ENCODE measurements at places on chromosomes 2 and 18. TPM values are rescaled to one million over a fixed set of nuclear protein-coding genes. Genes with fewer than 3 reads are reported as not detected.
A peak's percentile ranks its signal among the peaks of the same experiment; 100 is the strongest.

The CHPF gene
- total RNA-seq, result 135 TPM

The DAPL1 gene
- total RNA-seq, result not detected

The TWIST2 gene
- 126 TPM for total RNA-seq

The SPEG gene
- total RNA-seq, result 85.7 TPM

The ABCB11 gene
- not detected for total RNA-seq

The RAB17 gene
- total RNA-seq, result 0.31 TPM

The CFAP65 gene
- total RNA-seq, result not detected

The VWC2L gene
- not detected for total RNA-seq

The GULP1 gene
- total RNA-seq, result 34.2 TPM

The IKZF2 gene
- total RNA-seq, result 7.4 TPM

The TXNDC2 gene
- not detected for total RNA-seq

DNA sequence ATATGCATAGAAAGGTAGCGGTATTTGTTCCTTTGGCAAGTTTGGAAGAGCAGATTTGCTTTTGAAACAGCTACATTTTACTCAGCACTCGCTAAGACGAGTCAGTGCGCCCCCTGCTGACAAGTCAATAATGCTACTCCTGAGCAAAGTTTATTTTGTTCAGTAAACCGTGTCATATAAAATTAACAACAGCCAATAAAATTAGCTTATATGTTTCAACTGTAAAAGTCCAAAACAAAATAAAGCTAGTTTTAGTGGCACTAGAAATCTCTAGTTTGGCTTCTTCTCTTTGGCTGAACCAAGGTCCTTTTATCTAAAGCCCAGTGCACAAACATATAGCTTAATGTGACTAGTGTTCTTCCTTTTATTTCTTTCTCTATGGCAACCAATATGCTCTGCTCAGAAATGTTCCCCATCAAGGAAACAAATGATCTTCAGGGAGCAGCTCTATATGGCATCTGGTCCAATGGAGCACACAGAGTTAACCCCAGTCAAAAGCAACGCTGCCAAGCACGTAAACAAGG is 4.2 kb upstream of the POU3F3 start:
- H3K36me3 ChIP-seq, result peaks cover 8% of the 10 kb centered on the region
- H3K4me3 ChIP-seq, result no peak overlapping the region

DNA sequence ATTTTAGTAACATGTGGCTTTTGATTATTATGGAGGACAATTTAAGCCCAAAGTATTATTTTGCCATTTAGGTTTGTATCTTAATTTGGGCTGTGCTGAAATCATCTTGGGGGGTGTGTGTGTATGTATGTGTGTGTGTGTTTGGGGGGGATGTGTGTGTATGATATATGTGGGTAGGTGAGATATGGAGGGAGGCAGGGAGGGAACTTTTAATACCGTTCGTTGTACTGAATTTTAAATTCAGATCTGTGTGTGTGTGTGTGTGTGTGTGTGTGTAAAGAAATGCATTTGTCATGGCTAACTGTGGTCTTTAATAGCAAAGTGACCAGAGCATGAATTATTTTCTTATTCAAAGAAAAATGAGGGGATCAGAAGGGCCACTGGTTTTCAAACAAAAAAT is 113.7 kb downstream of the LTBP1 start:
- H3K27ac ChIP-seq, result peak overlapping the region; percentile 4
- peaks cover 17% of the 10 kb centered on the region for H3K36me3 ChIP-seq
- H3K4me1 ChIP-seq, result peaks cover 49% of the 10 kb centered on the region
- H3K4me3 ChIP-seq, result no peak overlapping the region

GRCh38 chr2:201403880-201404279 is 46.7 kb upstream of the FLACC1 start:
- peaks cover 13% of the 10 kb centered on the region for H3K36me3 ChIP-seq
- peak; percentile 26 for DNase-seq
- H3K4me1 ChIP-seq, result peaks cover 55% of the 10 kb centered on the region
- H3K27ac ChIP-seq, result peak overlapping the region; percentile 4
- no peak overlapping the region for H3K4me3 ChIP-seq

DNA sequence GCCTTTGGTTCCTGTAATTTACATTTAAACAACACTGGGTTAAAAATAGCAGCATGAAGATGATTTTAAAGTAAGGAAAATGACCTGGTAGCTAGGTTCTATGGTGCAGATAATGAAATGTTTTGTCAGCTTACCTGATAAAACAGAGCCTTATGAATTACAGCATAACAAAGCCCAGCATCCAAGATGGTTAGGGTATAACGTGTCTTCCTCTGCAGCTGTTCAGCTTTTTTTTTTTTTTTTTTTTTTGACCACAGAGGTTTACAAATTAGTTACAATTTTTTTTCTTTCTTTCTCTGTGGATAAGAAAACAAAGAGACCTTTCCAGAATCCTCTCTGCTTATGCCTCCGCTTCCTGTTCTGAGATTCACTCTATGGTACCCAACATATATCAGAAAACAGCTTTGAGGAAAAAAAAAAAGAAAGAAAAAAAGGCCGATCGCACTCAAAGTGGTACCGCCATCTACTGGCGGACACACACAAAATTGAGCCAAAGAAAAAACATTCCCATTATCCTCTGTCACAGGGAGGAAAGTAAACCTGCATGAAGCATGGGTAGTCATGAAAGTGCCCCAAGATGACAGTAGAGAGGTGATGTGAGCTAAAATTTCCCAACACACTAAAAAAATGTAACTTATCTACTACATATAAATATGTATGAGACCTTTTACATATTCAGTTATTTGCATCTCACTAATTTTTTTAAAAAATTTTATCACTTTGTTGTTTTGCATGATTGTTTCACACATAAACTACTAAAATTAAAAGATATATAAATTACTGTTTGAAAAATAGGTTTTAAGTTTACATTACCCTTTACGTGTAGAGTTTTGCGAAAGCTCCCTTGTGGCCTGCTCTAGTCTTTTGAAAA is at the start of gene SCN3A:
SCN3A (minus strand) TSS at position 362 of the 871 bp plus-strand sequence. CDS start 27,656 bp downstream, outside the sequence.
- peak within 1 kb of the TSS; percentile 23 for H3K4me3 ChIP-seq
- H3K27ac ChIP-seq, result no peak within 1 kb of the TSS
- H3K4me1 ChIP-seq, result no peaks in the 10 kb centered on the region
- peak; percentile 47 for DNase-seq
- H3K27me3 ChIP-seq, result peaks cover 8% of the 10 kb centered on the region
- no peaks in the 10 kb centered on the region for H3K36me3 ChIP-seq

DNA sequence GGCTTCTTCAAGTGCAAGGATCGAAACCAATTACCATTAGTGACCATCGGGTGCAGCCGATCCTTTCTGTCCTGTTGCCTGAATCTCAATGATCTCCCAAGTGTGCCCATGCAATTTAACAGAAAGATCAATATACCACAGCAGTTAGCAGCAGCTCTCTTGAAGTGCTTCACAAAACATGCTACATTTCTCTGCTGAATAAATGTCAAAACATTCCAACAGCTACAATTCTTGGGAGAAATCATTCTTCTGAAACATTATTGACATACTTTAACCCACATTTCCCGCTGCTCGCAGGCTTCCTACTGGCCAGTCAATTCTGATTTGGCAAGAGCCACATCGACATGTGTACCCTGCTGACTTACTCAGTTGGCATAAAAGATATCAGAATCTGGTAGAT is 907.7 kb downstream of the TMEM182 start:
- DNase-seq, result no peak
- H3K27ac ChIP-seq, result no peak overlapping the region
- H3K4me1 ChIP-seq, result no peaks in the 10 kb centered on the region
- H3K36me3 ChIP-seq, result no peaks in the 10 kb centered on the region
- no peaks in the 10 kb centered on the region for H3K27me3 ChIP-seq

DNA sequence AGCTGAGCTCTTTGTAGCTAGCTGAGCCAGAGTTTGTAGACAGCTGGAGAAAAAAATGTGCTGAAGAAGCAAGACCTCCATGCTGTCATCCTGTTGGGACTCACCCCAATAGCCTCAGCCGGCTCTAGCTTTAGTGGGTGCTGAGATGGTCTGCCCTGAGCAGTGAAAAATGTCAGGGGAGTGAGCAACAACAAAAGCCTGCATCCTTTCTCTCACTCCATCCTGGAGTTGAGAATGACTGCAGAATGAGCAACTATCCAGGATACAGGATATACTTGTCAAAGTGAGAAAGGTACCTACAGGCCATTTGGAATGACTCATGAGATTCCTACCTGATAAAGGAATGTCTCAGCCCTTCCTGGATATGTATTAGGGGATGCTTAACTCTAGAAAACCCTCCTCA is 146.1 kb upstream of the DLX2 start:
- peaks cover 100% of the 10 kb centered on the region for H3K4me1 ChIP-seq
- H3K4me3 ChIP-seq, result peak overlapping the region; percentile 68
- peaks cover 14% of the 10 kb centered on the region for H3K36me3 ChIP-seq
- DNase-seq, result peak; percentile 70
- H3K27ac ChIP-seq, result peak overlapping the region; percentile 92
- H3K27me3 ChIP-seq, result no peaks in the 10 kb centered on the region

- peak overlapping the region; percentile 15 for H3K27ac ChIP-seq
- H3K4me3 ChIP-seq, result no peak overlapping the region
- H3K27me3 ChIP-seq, result no peaks in the 10 kb centered on the region
Observed at GRCh38 chr2:160033732-160034392, 28.6 kb downstream of the PLA2R1 start.

- peaks cover 5% of the 10 kb centered on the region for H3K36me3 ChIP-seq
- no peaks in the 10 kb centered on the region for H3K27me3 ChIP-seq
- H3K27ac ChIP-seq, result no peak overlapping the region
- peaks cover 6% of the 10 kb centered on the region for H3K4me1 ChIP-seq
- no peak overlapping the region for H3K4me3 ChIP-seq
- no peak for DNase-seq
Observed at GRCh38 chr18:36181898-36182506, 5.3 kb upstream of the MOCOS start.

GRCh38 chr2:241686324-241686649 is 328 bp downstream of the DTYMK start:
- peaks cover 38% of the 10 kb centered on the region for H3K36me3 ChIP-seq
- H3K4me1 ChIP-seq, result peaks cover 27% of the 10 kb centered on the region
- DNase-seq, result no peak

GRCh38 chr2:35585972-35586371 is 769.6 kb upstream of the CRIM1 start:
- DNase-seq, result no peak
- H3K36me3 ChIP-seq, result no peaks in the 10 kb centered on the region
- H3K27ac ChIP-seq, result no peak overlapping the region
- no peak overlapping the region for H3K4me3 ChIP-seq

GRCh38 chr18:25102662-25103061 is 249.3 kb downstream of the ZNF521 start:
- H3K4me1 ChIP-seq, result peaks cover 15% of the 10 kb centered on the region
- no peak overlapping the region for H3K4me3 ChIP-seq
- H3K27me3 ChIP-seq, result no peaks in the 10 kb centered on the region
- H3K36me3 ChIP-seq, result no peaks in the 10 kb centered on the region
- DNase-seq, result no peak
- H3K27ac ChIP-seq, result no peak overlapping the region

DNA sequence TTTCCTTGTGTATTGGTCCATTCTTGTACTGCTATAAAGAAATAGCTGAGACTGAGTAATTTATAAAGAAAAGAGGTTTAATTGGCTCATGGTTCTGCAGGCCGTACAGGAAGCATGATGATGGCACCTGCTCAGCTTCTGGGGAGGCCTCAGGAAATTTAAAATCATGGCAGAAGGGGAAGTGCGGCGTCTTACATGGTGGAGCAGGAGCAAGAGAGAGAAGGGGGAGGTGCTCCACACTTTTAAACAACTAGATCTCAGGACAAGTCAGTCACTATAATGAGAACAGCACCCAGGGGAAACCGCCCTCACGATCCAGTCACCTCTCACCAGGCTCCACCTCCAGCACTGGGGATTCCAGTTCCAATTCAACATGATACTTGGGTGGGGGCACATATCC is 54.3 kb downstream of the MSH2 start:
- no peaks in the 10 kb centered on the region for H3K36me3 ChIP-seq
- H3K27ac ChIP-seq, result no peak overlapping the region

DNA sequence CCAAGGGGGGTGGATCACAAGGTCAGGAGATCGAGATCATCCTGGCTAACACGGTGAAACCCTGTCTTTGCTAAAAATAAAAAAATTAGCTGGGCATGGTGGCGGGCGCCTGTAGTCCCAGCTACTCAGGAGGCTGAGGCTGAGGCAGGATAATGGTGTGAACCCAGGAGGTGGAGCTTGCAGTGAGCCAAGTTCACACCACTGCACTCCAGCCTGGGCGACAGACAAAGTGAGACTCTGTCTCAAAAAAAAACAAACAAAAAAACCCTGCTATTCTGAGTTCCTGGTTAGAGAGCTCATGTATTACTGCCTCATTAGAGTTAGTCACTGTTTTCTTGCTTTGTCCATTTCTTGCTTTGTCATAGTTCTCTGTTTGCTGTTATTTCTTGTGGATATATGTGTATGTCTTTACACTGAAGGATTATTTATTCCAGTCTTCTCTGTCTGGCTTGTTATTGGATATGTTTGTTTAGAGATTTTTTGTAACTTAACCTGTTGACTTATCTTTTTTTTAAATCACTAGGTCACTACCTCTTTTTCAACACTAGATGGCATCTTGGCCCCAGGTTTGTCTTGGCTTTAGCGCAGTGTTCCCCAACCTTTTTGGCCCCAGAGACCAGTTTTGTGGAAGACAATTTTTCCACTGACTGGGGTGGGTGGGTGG is 17.0 kb downstream of the TTLL4 start:
- no peak overlapping the region for H3K27ac ChIP-seq
- H3K4me1 ChIP-seq, result peaks cover 32% of the 10 kb centered on the region
- no peak overlapping the region for H3K4me3 ChIP-seq
- no peak for DNase-seq

- no peaks in the 10 kb centered on the region for H3K27me3 ChIP-seq
- no peak overlapping the region for H3K27ac ChIP-seq
- H3K4me1 ChIP-seq, result no peaks in the 10 kb centered on the region
- H3K4me3 ChIP-seq, result no peak overlapping the region
- no peak for DNase-seq
- H3K36me3 ChIP-seq, result peaks cover 6% of the 10 kb centered on the region
Observed at GRCh38 chr2:233455006-233455405, 100.7 kb downstream of the DGKD start.

DNA sequence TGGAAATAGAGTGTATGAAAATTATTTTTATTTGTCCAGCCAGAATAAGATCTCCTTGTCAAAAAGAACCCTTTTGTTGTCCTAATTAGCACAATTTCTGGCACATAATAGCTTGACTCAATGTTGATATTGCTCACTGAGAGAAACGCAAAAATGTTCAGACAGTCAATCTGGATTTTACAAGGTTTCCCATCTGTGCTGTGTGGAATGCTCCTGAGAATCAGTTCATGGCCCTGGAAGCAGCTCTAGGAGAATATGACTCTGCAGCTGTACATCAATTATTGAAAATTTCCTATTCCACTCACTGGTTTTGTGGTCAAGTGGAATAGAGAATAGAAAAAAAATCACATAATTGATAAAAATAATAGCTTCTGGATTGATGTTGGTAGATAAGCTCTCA is 1582.9 kb upstream of the NXPH2 start:
- H3K4me3 ChIP-seq, result no peak overlapping the region
- H3K27me3 ChIP-seq, result no peaks in the 10 kb centered on the region
- DNase-seq, result no peak
- H3K36me3 ChIP-seq, result no peaks in the 10 kb centered on the region

DNA sequence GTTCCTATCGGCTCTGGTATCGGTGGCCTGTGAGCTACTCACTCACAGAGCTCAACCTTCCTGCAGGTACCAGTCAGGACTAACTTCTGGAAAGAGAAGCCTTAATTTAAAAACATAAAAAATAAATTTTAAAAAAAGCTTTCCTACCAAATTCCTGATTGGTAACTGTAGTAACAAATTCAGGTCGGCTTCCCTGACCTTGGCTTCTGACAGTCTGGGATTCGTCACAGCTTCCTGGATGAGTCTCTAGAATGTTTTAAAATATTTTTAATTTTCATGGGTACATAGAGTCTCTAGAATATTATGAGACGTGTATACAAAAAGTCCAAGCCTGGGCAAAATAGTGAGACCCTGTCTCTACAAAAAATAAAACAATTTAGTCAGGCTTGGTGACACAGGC is 45.0 kb upstream of the MTCL1 start:
- no peak overlapping the region for H3K4me3 ChIP-seq
- no peak overlapping the region for H3K27ac ChIP-seq
- DNase-seq, result no peak
- H3K27me3 ChIP-seq, result peaks cover 1% of the 10 kb centered on the region

GRCh38 chr2:97736608-97737330 is 23.4 kb downstream of the ZAP70 start:
- H3K4me3 ChIP-seq, result no peak overlapping the region
- no peak for DNase-seq
